Cortex of kidney (tissue), 1 donor: ENCODE measurements at places on chromosomes 5 and 9.

- no peak for DNase-seq
These were observed 110.8 kb downstream of the SMARCA2 start for GRCh38 chr9:2125906-2126305.

DNA sequence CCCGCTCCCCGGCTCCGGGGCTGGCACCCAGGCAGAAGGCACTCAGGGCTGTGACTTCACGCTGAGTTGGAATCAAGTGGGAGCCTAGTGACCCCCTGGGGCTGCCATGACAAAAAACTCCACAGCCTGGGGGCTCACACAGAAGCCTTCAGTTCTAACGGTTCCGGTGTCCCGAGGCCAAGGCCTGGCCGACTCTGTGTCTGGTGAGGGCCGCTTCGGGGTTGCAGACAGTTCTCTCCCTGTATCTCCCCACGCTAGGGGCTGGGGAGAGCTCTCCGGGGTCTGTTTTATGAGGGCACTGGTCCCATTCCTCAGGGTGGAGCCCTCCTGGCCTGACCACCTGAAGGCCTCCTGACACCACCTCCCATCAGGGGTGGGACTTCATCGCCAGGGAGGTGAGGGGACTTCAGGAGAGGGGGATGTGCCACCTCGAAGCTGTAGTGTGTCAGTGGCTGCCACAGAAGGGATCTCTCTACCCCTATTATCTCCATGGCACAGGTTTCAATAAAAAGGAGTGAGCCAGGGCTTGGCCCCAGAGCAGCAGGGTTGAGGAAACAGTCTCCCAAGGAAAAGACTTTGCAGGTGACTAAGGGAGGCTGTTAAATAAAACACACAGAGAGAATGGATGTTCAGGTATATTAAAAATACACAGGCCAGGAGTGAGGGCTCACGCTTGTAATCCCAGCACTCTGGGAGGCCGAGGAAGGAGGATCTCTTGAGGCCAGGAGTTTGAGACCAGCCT, 1.5 kb upstream of the SLC6A3 start:
- no peak for DNase-seq

DNA sequence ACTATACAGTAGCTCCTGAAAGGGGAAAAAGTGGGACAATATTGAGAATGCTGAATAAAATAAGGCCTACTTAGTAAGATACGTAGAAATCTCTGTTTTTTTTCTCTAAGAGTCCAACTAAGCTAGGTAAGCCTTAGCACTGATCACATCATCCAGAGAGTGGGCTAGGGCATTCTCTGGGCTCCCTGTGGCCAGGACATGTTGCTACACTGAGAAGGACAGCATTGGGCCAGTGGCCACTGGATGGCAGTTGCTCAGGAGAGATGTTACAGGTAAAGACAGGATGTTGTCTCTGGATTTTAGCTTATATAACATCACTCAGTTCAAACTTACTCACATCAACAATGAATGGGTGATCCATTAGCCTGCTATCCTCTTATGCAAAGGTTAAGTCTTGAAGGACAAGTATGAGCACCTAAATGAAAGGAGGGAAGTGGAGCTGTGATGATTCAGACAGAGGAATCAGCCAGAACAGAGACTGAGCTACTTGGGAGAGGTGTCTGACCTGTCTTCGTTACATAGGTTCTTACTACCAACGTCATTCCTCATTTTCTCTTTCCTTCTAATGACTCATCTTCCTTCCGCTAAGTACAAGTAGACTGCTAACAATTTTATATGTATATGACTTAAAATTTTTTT, 226.6 kb upstream of the ADCY2 start:
- no peak for DNase-seq

DNA sequence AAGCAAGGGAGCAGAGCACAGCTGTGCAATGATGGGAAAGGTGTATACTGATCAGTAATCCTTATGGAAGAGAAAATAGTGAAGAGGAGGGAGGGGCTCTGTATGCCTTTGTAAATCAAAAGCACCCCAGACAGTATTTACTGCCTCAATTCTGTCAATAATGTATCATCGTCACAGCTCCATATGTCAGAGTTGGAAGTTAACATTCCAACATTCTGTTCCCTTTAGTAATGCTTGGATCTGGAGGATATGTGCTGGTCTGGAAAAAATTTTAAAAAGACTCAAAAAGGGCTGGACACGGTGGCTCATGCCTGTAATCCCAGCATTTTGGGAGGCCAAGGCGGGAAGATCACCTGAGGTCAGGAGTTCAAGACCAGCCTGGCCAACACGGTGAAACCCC, 310.4 kb downstream of the ACTL7B start:
- no peak for DNase-seq

DNA sequence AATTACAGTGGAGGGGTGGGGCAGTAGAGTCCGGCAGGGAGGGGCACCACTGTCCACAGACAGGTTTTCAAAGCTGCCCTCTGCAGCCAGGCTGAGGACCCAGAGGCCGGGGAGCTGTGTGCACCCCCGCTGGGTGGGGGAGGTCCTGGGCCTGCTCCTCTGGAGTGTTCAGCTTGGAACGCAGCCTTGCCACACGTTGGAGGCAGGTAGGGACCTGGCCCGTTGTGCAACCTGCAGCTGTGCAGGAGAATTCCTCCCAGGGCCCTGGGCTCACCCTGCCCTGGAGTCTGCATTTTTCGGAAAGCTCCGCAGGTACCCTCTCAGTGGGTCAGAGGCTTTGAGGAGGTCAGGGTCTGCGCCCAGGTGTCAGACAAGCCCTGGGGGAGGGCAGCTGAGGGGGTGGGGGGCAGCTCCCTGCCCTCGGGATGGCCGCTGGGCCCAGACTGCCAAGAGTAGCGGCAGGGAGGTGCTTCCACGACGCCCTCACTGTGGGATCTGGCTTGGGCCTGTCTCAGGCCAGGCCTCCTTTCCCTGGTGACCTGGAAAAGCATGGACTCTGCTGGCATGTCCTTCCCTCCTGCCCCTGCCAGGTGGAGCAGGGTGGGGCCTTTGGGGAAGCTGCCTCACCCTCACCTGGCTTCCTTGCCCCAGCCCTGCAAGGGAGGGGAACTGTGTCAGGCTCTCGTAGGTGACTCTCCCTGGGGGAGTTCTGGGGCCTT, 29.5 kb downstream of the RXRA start:
- DNase-seq: no peak

- no peak for DNase-seq
These were observed 129.8 kb downstream of the GNAQ start for GRCh38 chr9:77901771-77902170.

DNA sequence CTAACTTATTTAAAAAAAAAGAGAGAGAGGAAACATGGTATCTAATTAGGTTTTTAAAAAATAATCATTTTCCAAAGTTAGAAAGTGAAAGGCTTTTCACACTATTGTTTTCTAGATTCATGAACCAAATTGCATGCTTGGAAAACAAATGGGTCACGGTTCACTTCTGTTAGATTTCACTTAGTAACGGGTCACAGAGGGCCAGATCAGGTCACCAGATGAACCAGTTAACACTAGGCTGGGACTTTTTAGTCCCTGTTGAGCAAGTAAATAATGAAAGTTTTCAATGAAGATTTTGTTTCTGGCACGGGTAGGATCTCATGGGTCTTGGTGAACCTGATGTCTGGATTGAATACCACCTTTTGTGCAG, 207.2 kb upstream of the RFX3 start:
- no peak for DNase-seq

- no peak for DNase-seq
These were observed 209.6 kb downstream of the FSTL4 start for GRCh38 chr5:133402775-133403174.
